ENCODE measurements at places on chromosomes 13 and 19.

DNA sequence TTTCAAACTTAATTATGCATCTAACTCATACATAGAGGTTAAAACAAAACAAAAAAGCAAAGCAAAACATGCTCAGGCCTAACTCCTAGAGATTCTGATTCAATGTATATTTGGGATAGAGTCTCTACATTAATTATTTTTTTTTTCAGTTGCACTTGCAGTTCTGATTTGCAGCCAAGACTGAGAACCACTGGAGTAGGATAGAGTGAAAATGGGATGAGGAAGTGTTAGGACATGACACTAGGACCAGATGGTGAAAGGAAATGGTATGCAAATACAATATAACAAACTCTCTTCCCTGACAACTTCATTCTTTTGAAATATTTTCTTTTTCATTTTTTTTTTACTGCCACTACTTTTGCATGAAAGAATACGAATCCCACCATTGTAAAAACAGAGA is 1.8 kb downstream of the CCDC122 start:
- no peak for DNase-seq

- peak; percentile 51 for DNase-seq
These were observed 86.2 kb downstream of the IRS2 start for GRCh38 chr13:109700176-109700575.

DNA sequence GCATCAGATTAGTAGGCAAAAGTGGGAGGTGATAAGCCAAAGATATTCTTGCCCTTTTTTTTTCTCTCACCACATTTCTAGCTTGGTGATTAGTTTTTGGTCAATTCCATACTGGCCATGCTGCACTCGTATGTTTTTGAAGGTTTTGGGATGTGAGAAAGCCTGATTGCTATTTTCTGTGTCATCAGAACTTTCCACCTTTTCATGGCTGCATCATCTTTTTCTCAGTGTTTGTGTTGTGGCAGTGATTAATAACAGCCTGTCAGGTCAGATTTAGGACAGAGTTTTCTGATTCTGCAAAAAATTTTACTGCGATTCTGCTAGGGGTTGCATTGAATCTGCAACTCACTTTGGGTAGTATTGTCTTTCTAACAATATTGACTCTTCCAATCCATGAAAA is 32.9 kb downstream of the PSG1 start:
- no peak for DNase-seq

- no peak for DNase-seq
These were observed 659.9 kb upstream of the KLF12 start for GRCh38 chr13:74794147-74794546.

Measured in glutamatergic neuron (in vitro differentiated cells).